ENCODE measurements at places on chromosomes 13 and 19.

- DNase-seq, result no peak
These were observed 1031.0 kb upstream of the PCDH9 start for GRCh38 chr13:68261105-68261504.

- peak; percentile 30 for DNase-seq
These were observed 43.1 kb downstream of the CEBPG start for GRCh38 chr19:33416307-33417215.

GRCh38 chr13:100490692-100491091 lies 97.9 kb downstream of the GGACT start:
- no peak for DNase-seq

DNA sequence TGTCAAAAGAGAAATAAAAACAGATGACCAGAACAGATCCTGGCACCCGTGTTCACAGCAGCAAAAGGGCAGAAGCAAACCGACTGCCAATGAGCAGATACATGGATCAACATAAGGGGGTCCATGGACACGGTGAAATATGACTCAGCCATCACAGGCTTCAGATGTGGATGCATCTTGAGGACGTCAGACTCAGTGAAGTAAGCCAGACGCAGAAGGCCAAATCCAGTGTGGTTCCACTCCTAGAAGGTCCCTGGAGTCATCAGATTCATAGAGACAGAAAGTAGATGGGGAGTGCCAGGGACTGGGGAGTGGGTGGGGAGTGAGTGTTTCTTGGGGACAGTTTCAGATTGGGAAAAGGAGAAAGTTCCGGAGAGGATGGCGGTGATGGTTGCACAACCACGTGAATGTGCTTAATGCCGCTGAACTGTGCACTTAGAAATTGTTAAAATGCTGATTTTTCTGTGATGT lies 28.8 kb upstream of the SEMA6B start:
- no peak for DNase-seq

DNA sequence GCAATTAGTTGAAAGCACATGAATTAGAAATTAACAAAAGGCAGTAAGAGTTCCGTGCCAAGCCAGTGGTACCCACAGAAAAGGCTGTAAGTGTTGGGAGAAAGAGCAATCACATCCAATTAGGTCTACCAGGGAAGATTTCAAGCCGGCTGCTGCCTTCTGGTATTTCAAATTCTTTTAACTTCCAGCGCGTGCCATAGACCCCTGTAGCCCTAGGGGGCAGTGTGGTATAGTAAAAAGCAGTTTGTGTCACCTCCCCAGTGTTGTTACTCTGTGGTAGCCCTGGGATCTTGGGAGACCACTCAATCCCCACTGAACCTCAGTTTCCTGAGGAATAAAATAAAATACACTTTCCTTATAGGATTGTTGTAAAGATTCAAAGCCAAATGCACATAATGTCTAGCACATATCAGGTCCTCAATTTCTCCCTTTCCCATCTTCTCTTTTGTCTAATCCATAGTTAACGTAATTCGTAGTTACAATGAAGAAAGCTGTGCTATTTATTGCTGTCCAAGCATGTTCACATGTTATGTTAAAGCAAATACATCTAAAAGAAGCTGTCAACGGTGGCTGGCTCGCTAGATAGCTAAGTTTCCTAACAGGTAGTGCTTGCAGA lies 230.2 kb downstream of the TDRD3 start:
- no peak for DNase-seq

DNA sequence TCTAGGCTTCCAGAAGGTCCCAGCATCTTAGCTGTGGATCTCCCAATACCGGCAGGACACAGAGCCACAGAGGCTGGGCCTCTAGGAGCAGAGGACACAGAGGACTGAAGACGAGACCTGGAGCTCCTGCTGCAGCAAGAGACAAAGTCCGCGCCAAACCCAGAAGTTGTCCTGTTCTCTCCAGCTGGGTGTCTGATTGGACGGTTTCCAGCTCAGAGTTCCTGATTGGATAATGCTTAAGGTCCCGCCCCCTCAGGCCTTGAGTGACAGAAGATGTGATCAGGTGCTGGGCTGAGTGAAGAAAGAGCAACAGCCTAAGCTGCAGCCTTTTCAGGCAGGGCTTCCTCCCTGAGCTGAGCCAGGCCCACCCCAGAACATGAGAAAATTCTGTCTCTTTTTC lies 59.9 kb upstream of the ZNF85 start:
- DNase-seq, result no peak

DNA sequence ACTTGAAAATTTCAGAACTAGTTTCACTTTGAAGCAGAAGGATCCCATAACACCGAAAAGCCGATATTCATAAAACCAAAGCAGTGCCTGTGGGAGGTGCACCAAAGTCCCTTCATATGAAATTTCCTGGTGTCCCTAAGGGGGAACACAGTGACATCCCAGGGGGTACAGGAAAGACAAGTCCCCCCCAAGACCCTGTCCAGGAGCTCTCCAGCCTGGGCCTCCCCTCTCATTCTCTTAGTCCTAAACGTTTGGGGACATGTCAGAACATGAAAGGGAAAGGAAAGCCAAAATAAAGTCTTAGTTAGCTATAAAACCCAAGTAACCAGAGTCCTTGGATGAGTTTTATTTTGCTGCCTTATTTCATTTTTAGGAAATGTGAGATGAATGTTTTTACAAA lies 56.6 kb downstream of the MRPL57 start:
- no peak for DNase-seq

GRCh38 chr13:73842626-73843025 lies 291.6 kb downstream of the KLF12 start:
- DNase-seq, result no peak

DNA sequence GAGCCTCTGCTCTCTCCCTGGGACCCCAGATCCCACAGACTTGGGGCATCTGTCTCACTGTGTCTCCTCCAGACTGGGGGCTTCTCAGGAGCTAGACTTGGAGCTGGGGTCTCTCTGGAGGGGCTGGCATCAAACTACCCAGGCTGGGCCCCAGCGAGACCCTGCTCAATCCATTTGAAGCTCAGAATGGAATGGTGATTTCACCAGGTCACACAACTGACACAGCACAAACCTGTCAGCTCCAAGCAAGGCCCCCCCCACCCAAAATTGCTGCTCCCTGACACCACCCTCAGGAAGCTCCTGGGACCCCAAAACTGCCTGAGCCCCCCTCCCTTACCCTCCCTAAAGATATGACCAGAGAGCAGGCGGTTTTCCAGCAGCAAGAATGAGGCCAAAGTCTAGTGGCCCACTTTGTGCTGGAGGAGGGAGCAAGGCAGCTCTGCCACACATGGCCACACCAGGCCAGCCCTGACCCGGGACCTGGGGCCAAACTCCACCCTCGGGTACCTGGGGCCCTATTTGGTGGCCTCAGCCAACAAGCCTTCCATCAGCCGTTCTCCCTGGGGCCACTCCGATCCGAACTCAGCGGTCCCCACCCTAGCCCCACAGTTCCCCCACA lies 2.4 kb downstream of the NR2F6 start:
- no peak for DNase-seq

GRCh38 chr19:34193439-34193838 lies 21.1 kb downstream of the LSM14A start:
- no peak for DNase-seq

GRCh38 chr19:15562861-15563260 lies 52.2 kb upstream of the CYP4F8 start:
- no peak for DNase-seq

DNA sequence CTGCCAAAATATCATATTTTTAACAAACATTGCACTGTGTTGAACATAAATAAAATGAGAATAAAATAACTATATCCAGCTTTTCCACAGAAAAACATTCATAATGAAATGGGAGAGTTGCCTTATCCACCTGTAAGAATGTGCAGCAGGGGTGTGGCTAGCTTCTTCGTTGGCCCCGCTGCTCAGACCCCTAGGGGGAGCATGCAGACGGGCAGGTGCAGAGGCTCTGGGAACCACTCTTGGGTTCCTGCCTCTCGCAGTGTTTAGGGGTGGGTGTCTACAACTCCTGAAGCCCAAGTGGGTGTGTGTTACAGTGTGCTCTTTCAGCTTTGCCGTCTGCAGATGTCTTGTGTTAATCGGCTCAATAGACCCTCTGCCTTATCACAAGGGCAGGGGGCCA lies 121.7 kb downstream of the SLITRK5 start:
- DNase-seq, result no peak

DNA sequence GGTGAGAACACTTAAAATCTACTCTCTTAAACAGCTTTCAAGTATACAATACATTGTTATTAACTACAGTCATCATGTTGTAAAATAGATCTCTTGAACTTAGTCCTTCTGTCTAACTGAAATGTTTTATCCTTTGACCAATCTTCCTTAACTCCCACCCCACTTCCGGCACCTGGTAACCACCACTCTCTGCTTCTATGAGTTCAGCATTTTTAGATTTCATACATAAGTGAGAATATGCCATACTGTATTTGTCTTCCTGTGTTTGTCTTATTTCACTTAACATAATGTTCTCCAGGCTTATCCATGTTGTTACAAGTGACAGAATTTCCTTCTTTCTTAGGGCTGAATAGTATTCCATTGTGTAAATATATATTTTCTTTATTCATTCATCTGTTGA lies 144.1 kb upstream of the TRPC4 start:
- DNase-seq, result no peak

DNA sequence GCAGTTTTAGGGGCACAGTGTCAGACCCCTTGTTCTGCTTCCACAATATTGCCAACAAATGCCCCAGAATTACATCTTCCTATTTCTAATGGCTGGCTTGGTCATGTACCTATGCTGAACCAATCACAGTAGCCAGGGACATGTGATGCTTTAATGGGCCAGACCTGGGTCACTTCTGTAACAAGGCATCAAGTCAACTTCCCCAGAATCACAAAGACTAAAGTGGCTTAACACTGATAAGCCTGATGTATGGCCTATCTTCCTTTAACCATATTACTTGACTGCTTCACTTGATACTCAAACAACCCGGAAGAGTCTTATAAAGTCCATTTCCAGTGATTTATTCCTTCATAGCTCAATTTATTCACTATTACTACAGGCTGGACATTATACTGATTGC lies 19.6 kb downstream of the LNX2 start:
- no peak for DNase-seq

GRCh38 chr13:113992276-113993005 lies 18.6 kb upstream of the C13orf46 start:
- DNase-seq, result no peak

DNA sequence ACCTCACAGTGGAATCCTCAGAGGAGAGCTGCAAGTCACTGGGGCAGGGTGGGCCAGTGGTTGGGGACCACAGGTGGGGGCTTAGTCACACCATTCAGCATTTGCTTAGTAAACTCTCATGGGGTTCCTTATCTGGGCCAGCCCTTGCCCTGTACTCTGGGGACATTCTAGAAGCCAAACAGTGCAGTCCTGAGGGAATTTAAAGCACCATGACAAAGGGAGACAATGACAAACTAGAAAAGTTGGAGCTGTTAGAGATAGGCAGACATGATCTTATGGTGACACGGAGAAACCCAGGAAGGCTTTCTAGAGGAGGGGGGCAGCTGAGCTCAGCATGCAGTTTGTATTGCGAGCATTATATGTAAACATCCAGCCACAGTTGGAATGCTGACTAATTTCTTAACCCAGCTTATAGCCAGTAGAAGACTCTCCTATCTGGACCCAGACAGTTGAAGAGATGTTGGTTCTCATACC lies 87.6 kb downstream of the ZNF429 start:
- DNase-seq, result no peak

DNA sequence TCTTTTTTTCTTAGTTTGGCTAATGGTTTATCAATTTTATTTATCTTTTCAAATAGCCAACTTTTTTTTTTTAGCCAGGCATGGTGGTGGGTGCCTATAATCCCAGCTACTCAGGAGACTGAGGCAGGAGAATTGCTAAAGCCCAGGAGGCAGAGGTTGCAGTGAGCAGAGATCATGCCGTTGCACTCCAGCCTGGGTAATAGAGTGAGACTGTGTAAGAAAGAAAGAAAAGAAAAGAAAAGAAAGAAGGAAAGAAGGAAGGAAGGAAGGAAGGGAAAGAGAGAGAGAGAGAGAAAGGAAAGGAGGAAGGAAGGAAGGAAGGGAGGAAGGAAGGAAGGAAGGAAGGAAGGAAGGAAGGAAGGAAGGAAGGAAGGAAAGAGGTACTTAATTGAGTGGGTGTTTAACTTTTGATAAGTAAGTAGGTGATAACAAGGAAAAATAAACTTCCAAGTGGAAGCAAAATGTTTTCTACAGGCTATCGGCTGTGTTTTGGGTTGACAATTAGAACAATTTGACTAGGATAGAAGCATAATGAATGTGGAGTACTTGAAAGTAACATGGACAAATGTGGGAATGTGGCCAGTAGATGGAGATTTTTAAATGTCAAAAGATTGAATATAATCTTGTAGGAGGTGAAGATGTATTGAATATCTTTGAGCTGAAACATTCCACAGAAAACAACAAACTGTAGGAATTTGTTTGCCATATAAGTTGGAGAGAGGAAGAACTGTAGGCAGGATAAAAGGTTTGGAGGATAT lies 62.8 kb upstream of the MYO16 start:
- DNase-seq, result no peak

DNA sequence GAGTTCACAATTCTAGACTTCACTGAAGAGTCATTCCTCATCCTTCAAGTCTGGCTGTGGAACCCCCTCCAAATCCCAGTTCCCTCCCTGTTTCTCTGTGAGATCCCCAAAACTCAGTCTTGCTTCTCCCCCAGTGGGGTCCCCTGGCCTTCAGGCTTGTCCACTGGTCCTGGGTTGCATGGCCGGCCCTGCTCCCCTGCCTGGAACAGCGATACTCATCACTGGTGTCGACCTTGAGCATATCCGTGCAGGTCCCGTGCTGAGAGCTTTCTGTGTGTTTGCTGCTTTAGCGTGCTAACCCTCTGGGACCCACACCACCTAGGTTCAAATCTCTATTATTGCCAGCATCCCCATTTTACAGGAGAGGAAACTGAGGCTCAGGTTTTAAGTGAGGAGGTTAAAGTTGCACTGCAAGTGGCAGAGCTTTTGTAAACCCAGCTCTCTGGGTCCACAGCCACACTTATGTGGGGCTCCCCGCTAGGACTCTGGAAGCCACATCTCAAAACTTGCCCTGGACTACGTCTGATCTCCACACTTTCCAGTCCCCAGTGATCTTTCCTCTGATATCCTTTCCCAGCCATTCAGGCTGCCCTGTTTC lies 15.5 kb downstream of the LIPE start:
- no peak for DNase-seq

- DNase-seq, result peak; percentile 30
These were observed 16.3 kb downstream of the LCP1 start for GRCh38 chr13:46165485-46166223.

DNA sequence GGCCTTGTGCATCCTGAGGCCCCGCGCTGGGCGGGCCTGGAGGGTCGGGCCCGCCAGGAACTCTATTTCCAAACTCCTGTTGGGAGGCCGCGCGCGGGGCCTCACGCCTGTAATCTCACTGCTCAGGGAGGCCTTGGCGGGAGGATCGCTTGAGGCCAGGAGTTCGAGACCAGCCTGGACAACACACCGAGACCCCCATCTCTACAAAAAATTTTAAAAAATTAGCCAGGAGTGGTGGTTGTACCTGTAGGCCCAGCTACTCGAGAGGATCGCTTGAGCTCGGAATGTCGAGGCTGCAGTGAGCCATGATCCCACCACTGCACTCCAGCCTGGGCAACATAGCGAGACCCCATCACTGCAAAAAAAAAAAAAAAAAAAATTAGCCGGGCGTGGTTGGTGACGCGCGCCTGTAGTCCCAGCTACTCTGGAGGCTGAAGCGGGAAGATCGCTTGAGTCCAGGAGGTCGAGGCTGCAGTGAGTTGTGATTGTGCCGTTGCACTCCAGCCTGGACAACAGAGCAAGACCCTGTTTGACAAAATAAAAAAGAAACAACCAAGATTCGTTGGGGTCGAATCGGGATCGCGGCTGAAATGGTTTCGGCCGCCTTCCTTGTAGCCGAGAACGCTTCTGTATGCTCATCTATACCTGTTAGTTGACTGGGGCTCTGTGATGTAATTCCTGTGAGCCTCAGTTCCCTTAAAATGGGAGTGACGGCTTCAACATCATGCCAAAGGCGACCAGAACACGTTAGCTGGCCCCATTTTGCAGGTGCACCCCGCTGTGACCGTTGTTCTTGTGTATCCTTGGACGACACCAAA lies 636 bp downstream of the SF3A2 start:
- DNase-seq, result no peak

Measured in T-helper 22 cell (primary cell).